ENCODE measurements at places on chromosomes 6 and 20.

DNA sequence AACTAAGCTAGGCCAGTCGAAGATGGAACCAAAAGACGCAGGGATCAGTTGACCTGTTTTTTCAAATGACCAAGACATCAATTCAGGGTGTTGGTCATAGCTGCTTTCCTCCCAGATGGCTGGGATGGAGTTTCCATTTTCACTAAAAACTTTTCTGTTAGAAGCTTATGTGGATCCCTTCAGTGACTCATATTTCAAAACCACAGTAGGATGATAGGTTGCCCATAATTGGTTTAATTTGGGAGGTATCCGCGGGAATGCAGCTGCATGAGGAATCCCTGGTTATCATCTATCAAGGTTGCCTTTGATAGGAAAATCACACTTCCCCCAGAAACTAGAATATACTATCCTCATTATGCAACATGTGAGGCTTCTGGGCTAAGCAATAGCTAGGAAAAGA, 150.9 kb upstream of the MLIP start:
- DNase-seq: peak; percentile 19

DNA sequence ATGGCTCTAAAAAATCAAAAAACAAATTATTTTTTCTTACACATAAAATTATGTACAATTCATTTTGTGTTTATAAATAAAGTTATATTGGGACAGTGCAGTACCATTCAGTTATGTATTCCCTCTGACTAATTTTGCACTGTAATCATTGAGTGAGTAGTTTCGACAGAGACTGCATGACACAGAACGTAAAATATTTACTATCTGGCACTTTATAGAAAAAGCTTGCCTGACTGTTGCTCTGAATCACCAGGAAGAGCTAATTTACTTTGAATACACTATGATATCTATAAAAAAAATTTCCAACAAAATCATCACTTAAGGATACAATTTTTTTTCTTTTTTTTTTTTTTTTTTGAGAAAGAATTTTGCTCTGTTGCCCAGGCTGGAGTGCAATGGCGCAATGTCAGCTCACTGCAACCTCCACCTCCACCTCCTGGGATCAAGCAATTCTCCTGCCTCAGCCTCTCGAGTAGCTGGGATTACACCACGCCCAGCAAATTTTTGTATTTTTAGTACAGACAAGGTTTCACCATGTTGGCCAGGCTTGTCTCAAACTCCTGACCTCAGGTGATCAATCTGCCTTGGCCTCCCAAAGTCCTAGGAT, 11.0 kb upstream of the KHDC1L start:
- DNase-seq: no peak

DNA sequence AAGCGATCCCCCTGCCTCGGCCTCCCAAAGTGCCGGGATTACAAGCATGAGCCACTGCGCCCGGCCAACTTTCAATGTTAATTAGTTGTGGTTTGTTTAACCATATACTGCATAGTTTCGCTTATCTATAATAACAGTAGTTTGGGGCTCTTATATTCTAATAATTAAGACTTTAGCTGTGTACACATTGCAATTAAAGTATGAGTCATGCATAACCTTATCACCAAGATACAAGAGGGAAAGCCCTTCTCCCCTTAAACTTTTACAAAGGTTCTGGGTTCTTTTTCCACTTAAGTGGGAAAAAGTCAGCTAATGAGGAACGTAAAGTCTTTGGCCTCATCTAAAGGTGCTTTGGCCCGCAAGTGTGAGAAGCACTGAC, 3.2 kb upstream of the MCCD1 start:
- DNase-seq: no peak

- no peak for DNase-seq
Observed at GRCh38 chr6:22146678-22146930, 150.2 kb downstream of the PRL start.

GRCh38 chr20:48682529-48683363, 145.1 kb downstream of the PREX1 start:
- peak; percentile 44 for DNase-seq
